Eye (tissue), 1 donor: ENCODE measurements at places on chromosomes 7 and 10.
A peak's percentile ranks its signal among the peaks of the same experiment; 100 is the strongest.

GRCh38 chr10:110601581-110601980 is 34.1 kb downstream of the SMC3 start:
- DNase-seq: no peak

DNA sequence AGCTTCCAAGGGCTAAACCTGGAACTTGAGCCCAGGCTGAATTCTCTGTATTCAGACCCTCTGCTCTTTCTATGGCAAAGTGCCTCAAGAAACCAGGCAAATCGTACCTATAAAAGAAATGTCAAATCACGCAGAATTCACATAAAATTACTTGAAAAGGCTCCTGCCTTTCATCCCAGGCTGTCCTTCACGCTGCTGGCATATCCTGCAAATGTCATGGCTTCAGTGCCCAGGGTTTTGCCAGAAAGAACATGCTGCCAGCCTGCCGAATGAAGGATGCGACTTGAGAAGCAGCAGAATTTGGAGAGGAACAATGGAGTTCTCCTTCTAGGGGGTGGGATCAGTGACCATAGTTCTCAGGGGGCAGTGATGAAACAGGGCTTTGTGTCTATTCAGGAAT is 602.5 kb upstream of the GALNT17 start:
- no peak for DNase-seq

DNA sequence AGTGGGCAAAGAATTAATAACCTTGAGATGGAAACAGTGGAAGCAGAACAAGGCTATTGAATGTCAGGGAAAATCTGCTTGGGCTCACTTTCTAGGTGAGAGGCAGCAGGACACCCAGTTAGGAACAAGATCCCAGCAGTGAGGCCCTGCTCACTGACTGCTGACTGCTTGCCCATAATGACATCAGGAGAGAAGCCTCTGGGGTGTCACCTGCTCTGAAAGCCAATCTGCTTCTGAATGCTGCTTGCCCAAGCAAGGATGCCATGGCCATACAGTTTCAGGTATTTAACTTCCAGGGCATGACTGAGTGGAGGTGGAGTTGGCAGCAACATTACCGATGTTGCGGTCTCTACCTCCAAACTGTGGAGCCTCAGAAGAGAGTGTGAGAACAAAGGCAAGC is 11.7 kb upstream of the WAPL start:
- no peak for DNase-seq

GRCh38 chr10:95096143-95096542 is 26.8 kb upstream of the CYP2C8 start:
- no peak for DNase-seq

DNA sequence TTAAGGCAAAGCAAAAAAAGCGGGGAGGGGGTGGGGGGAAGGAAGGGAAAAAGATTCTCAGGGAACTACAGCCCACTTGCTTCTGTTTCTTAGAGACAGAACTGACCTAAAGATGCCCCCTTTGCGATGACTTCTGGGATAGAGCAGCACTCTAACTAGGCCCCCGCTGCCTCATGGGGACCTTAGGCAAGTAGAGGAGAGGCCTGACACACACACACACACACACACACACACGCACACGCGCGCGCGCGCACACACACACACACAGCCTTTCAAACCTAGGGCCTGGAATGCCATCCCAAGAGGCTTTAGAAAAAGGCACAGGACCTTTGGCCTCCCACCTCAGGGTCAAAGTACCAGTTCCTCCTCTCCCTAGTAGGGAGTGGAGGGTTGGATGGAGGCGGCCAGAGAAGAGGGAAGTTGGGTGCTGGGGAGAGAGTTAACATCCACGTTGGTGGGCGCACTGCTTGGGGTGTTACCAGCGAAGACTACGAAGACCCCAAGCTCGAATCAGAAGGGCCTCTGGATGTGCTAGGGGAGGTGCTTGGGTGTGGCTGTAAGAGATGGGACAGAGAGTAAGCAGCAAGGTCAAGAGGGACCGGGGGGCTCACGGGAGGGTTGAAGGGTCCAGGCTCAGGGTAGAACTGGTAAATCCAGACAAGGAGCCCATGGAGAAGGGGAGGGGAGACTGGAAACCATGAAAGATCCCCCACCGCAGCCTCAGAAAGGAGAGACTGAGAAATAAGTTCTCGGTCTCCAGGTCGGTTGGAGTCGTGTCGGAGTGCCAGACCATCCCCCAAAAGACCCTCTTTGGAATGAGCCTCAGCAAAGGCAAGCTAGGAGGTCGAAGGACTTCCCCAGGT is 1.2 kb upstream of the COL1A2 start:
- peak; percentile 74 for DNase-seq

- DNase-seq: no peak
Observed at GRCh38 chr7:132450188-132450587, 126.1 kb downstream of the PLXNA4 start.

DNA sequence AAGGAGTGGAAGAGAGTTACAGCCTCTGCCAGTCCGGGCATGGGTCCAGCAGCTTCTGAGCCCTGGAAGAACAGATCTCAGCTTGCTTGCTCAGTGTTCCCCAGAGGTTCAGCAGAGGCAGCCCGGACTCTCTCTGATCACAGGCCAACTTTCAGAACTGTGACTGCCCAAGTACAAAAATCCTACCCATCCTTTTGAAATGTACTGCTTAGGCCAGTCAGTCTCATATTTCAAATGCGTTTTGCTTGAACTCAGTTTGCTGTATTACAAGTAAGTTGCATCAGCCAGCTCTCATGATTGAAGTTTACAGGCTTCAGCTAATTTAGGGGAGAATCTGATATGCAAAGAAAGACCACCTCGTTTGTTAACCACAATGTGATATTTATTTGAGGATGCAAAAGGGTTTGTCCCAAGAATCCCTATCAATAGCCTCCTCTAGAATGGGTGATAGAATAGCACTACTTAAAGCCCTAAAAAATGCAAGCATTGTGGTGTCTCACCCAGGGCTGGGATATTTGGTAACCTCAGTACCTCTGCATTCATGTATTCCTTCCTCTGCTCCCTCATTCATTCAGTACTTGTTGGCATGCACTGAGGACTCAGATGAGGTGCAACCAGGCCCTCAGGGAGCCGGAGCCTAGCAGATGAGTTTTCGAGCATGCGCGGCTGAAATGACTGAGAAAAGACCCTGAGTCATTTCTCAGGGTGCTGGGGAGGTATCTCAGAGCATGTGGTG is 7.0 kb downstream of the AIMP2 start:
- no peak for DNase-seq

DNA sequence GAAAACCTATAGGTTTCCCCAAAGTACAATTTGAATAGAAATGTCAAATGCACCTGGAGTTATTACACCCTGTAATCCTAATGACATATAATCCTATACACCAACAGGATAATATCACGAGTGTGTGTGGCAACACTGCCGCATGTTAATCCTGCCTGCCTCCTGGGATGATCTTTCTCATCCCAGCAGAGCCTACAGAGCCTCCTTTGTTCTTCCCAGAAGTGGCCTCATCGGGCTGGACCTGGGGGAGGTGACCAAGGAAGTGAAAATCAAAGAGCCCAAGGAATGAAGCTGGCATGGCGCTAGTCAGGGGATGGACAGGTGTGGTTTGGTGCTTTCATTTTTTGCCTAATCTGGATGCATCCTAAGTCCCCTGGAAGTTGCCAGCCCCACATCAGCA is 29.5 kb upstream of the LEP start:
- no peak for DNase-seq
